ENCODE measurements at places on chromosomes 5 and 9.

DNA sequence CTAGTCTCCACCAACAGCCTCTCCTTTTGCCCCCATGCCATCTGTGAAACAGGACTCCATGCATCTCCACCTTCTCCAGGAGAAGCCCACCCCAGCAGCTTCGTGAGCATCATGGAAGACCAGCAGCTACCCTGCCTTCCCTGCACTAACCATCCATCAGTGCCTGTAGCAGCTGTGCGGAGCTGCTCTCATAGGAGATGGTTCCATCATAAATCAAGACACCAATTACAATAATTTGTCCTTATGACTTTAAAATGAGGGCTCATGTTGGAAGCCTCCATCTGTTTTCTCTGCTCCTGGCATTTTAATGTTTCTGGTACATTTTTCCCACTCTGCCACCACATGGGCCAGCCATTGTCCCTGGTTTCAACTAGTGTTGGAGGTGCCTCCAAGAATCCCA, 69.9 kb downstream of the FGF1 start:
- DNase-seq: no peak

- no peak for DNase-seq
These were observed 77.3 kb upstream of the ZNF366 start for GRCh38 chr5:72584466-72584865.

GRCh38 chr9:96073531-96074480, 198.3 kb downstream of the ERCC6L2 start:
- no peak for DNase-seq

DNA sequence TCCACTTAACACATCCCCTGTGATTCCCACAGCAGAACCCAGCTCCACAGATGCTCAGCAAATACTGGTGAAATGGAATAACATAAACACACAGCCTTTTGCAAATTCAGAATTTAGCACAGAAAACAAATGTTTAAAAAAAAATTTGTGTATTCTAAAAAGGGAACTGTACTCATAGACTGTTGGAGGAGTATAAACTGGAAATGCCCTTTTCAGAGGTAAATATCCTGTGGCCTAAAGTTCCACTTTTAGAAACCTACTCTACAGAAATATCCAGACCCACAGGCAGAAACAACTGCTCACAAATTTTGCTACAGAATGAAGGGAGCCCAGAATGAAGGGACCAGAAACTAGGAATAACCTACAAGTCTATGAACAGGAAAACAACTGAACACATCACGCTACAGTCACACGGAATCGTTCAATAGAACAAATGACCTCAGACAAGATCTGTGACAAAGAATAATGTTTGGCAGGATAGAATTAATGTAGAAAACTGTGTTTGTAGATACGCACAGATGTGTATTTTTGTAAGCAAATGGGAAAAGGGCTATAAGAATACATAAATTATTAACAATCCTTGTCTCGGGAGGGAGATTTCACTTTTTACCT, 78.5 kb downstream of the SHB start:
- DNase-seq: no peak

GRCh38 chr5:36152324-36153297, 700 bp downstream of the SKP2 start:
- DNase-seq: no peak

DNA sequence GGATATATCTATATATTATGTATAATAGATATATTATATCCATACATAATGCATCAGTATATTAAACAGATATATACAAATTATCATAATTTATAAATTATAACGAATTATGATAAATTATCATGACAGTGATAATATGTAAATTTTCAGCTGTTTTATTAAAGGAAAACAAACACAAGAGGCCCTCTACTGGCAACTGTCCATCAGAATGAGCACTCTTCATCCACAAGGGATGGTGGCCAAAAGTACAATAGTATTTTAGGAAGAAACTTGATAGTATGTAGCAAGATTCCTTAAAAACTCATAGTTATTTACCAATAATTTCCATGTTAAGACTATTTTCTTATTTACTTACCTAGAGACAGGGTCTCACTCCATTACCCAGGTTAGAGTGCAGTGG, 113.3 kb upstream of the LPAR1 start:
- no peak for DNase-seq

- DNase-seq: no peak
These were observed 35.3 kb downstream of the UBE2QL1 start for GRCh38 chr5:6483880-6484382.

GRCh38 chr5:56055859-56056258, 61.1 kb upstream of the IL6ST start:
- no peak for DNase-seq

DNA sequence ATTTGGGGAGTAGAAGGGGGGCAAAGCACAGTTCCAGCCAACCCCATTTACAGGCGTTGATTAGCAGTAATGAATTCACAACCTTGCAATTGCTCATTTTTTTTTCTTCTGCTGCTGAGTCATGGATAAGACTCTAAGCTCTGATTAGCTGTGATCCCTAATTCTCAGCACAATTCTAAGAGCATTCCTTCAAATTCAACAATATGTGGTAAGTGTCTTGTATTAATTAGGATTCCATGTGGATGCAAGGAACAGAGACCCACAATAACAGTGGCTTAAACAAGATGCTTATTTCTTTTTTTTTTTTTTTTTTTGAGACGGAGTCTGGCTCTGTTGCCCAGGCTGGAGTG, 133.4 kb downstream of the PALM2AKAP2 start:
- DNase-seq: no peak

- DNase-seq: no peak
These were observed 74.7 kb downstream of the S1PR3 start for GRCh38 chr9:89065921-89066320.

GRCh38 chr5:65765582-65765981, 43.6 kb downstream of the NLN start:
- DNase-seq: no peak

DNA sequence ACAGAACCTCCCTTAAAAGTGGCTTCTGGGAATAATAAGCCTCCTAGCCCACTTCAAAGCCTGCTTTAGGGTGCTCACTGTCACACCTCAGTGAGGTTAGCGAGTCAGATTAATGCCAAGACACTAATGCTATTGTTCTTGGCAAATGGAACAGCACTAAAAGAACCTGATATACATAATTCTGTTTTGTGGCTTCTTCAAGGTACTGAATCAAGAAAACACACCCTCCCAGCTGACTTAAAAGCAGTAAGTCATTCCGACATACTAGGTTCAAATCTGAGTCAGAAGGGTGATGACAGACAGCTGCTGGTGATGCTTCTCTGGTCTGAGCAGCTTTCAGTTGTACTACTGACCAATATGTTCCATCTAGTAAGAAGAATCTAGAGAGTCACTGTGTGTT, 121.6 kb downstream of the OXCT1 start:
- no peak for DNase-seq

DNA sequence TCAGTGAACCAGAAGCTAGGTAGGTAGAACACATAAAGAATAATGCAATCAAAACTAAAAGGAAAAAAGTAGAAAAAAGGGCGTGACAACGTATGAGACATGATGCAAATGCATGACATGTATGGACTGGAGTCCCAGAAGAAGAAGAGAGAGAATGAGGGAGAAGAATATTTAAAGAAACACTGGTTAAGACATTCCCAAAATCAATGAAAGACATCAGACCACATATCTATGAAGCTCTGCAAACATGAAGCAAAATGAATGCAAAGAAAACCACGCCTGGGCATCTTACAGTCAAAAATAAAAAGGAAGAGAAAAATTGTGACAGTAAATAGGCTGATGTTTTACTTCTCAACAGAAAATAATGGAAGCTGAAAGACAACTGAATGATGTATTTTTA, 23.8 kb upstream of the NKD2 start:
- no peak for DNase-seq

DNA sequence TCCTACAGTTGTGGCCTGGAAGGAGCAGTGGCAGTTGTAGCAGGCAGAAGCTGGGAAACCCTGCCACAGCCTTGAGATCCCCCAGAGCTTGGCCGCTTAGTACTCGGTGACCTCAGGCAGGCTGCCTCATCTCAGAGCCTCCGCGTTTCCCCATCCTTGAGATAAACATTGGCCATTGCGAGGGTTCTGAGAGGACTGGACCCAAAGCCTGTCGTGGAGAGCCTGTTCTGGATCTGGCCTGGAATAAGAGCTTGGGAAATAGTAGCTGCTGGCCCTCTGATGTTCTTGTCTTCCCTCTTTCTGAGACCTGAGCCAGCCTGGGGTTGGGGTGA, 1.3 kb downstream of the MIGA2 start:
- DNase-seq: no peak

- no peak for DNase-seq
These were observed 8.7 kb upstream of the CETN3 start for GRCh38 chr5:90418214-90418613.

DNA sequence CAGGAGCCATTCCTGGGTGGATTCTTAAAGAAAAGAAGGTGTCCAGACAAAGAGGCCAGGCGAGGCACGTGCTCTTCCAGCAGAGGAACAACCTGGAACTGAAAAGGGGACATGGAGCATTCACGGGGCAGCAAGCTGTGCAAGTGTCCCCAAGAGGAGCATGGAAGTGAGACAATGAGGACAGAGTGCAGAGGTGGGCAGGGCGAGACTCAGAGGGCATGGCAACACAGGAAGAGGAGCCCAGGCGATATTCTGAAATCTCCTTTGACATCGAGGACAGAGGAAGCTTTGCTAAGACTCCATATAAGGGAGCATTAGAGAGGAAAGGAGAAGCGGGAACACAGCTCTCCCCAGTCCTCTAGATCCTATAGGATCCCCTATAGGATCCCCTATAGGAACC, 29.4 kb upstream of the SPATA31E1 start:
- no peak for DNase-seq

DNA sequence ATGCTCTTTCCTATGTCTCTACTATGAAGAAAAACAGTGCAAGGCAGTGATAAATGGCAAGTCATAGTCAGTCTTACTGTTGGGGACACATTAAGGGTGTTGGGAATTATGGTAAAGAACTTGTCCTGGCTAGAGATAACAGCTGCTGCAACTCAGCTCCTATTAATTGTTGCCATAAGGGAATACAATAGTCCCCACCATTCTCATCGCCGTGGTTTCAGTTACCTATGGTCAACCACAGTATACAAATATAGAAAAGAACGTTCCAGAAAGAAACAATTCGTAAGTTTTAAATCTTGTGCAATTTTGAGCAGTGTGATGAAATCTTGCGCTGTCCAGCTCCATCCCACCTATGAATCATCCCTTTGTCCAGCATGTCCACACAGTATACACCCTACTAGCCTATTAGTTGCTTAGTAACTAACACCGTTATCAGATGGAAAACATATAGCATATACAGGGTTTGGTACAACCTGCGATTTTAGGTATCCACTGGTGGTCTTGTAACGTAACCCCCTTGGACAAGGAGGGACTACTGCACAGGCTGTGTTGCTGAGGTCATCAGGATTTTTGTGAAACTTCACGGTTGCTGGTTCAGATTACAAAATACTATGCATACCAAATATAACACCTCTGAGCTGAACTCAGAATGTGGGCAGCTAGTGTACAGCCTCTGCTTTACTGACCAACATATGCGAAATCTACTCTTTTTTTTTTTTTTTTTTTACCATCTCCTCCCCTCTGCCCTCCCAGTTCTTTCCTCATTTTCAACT, 53.5 kb downstream of the ZFR start:
- DNase-seq: no peak

GRCh38 chr5:120463006-120463680, 957 bp upstream of the PRR16 start:
- no peak for DNase-seq

- no peak for DNase-seq
These were observed 38.4 kb downstream of the UBE2QL1 start for GRCh38 chr5:6487081-6487480.

GRCh38 chr9:114288193-114289091, 34.5 kb upstream of the ORM1 start:
- no peak for DNase-seq

DNA sequence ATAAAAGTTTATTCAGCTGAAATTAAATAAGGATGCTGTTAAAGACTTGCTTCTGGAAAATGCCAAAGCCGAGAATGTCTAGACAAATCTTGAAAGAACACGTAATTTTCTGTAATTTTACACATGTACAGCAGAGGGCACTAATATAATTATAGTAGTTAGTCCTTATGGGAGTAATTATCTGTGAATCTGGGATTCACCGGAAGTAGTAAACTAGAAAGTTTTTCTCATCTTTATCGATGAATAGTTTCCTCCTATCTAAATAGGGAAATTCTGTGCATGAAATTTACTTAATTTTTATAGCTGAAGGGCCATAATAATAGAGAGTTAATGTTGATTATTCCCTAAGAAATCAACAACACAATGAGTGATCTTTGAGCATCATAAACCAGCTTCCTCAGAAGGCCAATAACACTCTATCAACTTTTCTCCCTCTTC, 18.4 kb upstream of the CNTLN start:
- DNase-seq: no peak

- no peak for DNase-seq
These were observed 174.9 kb upstream of the DMAC1 start for GRCh38 chr9:7974335-7974960.

DNA sequence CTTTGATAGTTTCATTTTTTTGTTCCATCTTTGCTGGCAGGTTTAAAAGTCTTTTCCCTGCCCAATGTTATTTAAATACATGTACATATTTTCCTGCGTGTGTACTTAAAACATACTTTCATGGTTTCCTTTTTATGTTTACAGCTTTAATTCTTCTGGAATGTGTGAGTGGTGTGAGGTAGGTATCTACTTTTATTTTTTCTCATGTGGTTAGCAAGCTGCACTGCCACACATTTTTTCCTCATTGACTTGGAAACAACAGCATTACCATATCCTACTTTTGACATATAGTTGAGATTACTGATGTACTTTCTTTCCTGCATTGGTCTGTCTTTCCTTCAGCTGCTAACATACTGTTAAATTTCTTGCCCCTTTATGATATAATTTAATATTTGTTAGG, 51.4 kb upstream of the COL15A1 start:
- DNase-seq: no peak

- DNase-seq: no peak
These were observed 1.7 kb upstream of the IRX1 start for GRCh38 chr5:3593771-3594509.

- DNase-seq: no peak
These were observed 55.7 kb upstream of the TGFBR1 start for GRCh38 chr9:99049228-99049627.

GRCh38 chr9:93682155-93682968, 106.0 kb downstream of the PHF2 start:
- DNase-seq: no peak

- DNase-seq: no peak
These were observed 13.4 kb downstream of the CEP72 start for GRCh38 chr5:625516-625915.

DNA sequence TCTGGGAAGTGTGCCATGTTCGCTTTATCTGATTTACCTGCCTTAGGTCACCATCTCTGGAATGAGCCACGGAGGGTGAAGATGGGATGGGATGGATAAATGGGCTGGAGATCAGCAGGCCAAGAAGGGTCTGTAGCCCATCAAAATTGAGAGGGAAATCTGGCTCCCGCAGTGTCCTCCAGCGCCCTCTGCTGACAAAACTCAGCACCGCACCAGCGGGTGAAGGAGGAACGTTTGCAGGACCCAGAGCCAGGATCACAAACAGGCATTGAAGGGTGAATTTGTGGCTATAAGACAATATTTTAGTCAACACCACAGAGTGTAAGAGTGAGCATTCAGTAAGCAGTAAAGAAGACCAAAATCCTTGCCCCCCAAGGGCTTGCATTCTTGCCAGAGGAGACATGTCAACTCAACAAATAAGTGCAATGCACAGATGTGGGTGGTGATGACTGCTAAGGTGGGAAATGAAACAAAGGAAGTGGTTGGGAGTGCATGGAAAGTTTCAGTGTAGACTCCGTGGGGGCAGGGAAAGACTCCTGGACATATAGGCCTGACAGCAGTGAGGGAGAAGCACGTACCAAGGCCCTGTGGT, 124.4 kb downstream of the TENT4A start:
- DNase-seq: no peak

Measured in activated CD8-positive, alpha-beta memory T cell treated with anti-CD3 and anti-CD28 coated beads for 1 hour (primary cell).